Activated CD4-positive, alpha-beta T cell treated with anti-CD3 and anti-CD28 coated beads, Interleukin-2, amount 50 U/mL, for 48 hours (primary cell): ENCODE measurements at places on chromosomes 5 and 9.

- no peak for DNase-seq
These were observed 77.6 kb downstream of the PCDH1 start for GRCh38 chr5:141800617-141801016.

GRCh38 chr5:150619359-150620230 lies 20.9 kb upstream of the SYNPO start:
- DNase-seq, result no peak

DNA sequence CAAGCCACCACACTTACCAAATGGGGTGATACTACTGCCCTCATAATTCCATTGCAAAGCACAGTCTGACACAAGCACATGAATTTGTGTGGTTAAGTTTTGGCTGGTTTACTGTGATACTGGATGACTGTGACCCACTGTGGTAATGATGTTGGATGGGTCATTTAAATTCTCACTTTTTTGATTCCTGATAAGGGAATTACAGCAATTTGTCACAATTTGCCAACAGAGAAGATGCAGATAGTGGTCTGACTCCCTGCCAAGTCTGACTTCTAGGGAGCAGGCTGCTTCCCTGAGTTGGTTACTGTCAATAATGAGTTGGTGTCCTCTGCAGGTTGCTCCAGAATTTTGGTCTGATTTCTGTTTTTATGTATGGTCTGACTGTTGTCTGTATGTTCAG lies 731.9 kb downstream of the MTRR start:
- no peak for DNase-seq

DNA sequence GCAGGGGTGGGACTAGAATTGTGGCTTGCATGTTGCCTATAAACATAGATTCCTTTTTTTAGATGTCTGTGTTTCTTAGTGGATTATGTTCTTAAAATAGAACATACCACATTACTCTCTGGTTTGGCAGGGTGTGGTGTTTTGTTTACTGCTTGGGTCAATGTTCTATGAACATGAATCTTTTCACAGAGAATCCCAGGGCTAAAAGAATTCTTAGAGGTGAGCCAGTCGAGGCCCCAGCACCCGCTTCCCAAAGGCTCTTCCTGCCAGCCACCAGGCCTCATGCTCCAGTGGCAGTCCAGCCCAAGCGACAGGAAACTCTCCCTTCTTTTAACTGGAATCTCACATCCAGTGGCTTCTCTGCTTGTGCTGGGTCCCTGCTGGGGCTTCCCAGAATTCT lies 126.6 kb downstream of the C9orf152 start:
- DNase-seq, result no peak

GRCh38 chr5:9667906-9668305 lies 37.8 kb upstream of the TAS2R1 start:
- no peak for DNase-seq
